ENCODE measurements at places on chromosomes 5 and 9. TPM values are rescaled to one million over a fixed set of nuclear protein-coding genes. Genes with fewer than 3 reads are reported as not detected.
A peak's percentile ranks its signal among the peaks of the same experiment; 100 is the strongest.

DNA sequence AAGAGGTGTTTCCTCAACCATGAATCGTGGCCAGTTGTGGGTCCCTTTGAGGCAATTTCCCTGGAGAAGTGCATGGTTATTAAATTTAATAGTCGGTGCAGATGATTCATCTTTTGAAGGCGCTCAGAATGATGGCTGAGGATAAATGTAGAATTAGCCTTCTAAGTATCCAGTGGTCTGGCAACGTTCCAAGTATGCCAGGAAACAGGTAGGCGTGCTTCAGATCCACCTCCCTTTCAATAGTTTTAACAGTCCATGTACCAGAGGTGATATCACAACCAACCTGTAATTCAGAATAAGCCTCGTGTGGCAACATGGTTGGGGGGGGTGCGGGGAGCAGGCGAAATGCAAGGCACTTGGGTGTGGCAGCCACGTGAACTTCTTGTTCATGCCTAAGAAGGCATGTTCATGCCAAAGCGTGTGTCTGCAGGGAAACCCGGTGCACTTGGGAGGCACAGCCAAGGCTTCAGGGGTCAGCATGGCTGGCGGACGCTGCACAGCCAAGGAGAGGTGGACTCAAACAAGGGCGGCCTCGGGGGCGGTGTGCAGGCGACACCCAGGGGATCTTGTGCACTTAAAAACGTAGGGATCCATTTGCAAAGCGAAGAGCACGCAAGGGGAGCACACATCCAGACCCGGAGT lies 5.2 kb upstream of the NKD2 start:
- peak; percentile 19 for DNase-seq

DNA sequence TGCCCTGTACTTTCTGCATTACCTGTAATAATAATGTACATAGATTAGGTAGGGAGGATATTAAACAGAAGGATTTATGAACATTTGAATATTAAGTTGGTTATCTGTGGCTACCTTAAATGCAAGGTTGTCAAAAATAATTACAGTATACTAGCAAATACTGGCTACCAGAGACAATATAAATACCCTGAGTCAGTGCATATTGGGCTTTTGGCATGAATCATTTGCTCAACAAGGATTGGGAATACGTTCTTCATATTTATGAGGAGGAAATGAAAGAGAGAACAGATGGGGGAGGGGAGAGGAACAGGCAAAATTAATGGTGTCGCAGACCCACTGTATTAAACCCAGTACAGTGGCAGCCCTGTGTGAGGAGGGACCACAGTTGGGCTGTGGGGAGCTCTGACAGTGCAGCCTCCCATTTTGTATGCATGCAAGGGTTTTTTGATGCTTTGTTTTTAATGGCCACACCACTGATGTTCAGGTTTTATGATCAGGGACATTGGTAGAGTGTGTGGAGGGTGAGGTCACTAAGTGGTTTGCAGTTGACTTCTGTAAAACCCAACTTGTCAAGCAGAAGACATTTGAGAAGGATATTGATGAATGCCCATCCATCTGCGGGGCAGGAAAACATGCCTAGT lies 56.9 kb downstream of the MVB12B start:
- DNase-seq = no peak

DNA sequence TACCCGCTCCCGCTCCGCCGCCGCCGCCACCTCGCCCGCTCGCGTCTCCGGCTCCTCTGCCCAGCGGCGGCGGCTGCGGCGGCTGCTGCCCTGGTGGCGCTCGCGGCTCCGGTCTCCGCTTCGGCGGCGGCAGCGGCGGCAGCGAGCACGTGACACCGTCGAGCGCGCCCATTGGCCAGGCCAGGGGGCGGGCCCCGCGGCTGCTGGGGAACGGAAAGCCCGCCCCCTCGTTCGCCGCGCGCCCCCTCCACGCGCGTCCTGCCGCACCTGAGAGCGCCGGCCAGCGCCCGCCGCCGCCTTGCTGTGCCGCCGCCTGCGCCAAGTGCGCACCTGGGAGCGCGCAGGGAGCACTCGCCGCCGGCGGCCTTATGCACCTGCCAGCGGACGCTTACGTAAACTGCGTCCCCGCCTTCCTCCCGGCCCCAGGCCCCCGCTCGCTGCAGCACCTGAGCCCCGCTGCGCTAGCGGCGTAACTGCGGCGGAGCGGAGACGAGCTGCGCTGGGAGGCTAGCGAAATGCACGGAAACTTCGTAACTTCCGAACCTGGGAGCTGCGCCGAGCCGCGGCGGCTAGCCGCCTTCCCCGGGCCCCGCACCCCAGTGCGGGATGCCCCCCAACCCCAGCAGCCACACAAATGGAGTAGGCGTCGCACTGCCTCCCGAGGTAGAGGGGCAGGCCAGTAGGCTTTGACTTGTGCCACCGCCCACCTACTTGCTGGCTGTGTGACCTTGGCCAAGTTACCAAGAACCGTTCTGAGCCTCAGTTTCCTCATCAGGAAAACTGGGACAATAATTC lies at the start of gene STRBP:
Gene STRBP (minus strand): TSS at position 122 of the 795 bp plus-strand sequence. CDS start 84,452 bp downstream, outside the sequence.
- peak; percentile 91 for DNase-seq

GRCh38 chr9:89153232-89154017 lies 25.2 kb downstream of the SHC3 start:
- DNase-seq = no peak

Gene ELAVL2
- total RNA-seq = 0.08 TPM

DNA sequence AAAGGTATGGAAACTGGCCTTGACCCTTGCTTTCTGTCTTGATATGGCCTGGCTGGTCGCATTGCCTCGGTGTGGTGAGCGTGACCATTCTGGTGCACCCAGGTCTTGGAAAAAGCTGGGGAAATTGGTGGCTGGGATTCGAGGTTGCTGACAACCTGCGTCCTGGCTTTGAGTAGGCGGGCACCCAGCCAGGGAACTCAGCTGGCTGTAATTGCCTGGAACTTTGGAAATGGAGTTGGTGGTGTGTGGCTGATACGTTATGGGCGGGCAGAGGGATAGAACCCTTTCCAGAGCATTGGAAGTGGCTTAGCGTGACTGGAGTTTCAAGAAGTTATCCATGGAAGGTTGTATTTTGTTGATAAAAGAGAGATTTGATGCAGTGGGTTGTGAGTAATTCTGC lies 35.2 kb downstream of the KCNMB1 start:
- DNase-seq = peak; percentile 49

DNA sequence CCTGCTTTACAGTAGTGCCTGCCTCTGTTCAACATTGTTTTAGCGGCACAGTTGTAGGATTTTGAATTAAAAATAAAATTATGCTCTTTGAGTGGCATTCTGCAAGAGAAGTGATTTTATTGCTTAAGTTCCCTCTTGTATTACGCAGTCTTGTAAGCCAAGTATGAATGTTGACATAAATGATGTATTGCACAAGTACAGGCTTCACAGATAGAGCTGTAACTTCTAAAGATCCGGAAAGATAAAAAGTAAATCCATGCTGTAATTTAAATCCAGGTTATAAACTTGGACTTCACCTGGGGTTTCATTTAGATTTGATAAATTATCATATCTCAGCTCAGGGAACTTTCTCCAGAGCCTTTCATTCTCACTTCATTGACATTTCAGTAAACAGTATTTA lies 1114.7 kb downstream of the PTPRD start:
- no peak for DNase-seq

Gene PTGES
- total RNA-seq = 1.9 TPM

GRCh38 chr5:180817893-180818674 lies 15.5 kb upstream of the MGAT1 start:
- no peak for DNase-seq

DNA sequence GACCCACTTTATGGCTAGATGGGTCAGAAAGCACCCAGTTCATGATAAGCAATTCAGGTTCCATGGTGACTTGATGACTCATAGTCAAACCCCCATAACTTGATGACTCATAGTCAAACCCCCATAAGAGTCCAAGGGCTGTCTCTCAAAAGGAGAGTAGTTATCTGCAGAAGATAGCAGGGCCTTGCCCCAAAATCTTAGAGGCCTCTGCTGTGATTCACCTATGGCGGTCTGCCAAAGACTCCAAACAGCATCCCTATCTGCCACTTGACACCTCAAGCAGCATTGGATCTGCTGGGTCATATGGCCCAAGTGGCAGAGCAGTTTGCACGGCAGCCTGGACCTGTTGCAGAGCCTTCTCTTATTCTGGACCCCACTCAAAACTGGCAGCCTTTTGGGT lies 395.2 kb upstream of the KIF2A start:
- DNase-seq = no peak

DNA sequence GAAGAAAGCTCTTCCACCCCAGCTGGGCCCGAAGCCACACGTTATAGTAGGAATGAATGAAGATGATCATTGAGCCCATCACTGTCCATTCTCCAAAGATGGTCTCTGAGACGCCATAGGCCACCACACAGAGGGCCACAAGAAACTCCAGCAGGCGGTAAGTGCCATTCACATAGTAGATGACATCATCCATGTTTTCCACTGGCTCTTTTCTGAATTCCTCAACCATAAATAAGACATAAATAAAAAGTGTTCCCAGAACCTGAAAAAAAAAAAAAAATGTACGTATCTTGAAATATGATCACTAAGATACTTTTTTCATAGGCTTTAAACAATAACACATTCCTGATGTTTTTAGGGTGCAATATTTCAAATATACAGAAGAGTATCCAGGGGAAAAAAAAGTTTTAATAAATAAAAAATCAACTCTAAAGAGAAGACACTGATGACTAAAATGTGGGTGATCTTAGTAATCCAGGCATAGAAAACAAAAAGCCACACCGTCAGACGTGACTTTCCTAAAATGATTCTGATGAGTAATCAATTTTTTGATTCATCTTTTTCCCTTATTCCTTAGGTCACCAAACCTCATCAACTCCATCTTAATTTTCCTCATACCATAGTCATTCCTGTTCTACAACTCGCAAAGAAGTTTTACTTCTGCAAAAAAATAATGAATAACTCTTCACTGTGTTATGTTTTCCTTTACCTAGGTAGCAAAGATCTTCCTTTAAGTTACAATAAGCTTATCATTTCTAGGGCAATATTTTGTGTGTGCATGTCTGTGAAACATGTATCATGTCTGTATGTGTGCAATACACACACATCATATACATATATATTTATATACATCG lies 47.8 kb downstream of the RNF145 start:
- DNase-seq = no peak

GRCh38 chr5:16704945-16705344 lies 88.1 kb upstream of the RETREG1 start:
- no peak for DNase-seq

DNA sequence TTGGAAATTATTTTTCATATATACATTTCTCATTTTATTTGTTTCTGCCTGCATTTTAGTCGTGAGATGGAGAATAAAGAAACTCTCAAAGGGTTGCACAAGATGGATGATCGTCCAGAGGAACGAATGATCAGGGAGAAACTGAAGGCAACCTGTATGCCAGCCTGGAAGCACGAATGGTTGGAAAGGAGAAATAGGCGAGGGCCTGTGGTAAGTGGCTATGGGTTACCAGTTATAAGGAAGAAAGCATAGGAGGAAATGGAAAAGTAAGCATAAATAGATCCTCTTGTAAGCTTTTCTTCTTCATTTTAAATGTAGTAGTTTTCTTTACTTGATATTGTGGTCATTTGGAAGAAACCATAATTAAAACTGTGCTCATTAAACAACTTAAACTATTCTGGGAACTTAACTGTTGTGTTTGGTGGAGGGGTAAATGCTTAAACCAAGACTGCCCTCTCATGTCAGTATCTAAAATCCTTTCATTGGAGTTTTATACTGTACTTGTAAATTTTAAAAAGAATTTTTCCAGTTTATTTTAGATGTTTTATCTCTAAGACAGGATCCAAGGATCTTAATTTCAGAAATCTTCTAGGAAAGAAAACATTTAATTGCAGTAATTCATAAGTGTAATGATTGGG lies 41.3 kb downstream of the MAP3K1 start:
- no peak for DNase-seq

Gene PCDHGA4
- 7.3 TPM for total RNA-seq

GRCh38 chr5:175783739-175784138 lies 87.6 kb upstream of the CPLX2 start:
- DNase-seq = no peak

Gene RUFY1
- total RNA-seq = 21.5 TPM

DNA sequence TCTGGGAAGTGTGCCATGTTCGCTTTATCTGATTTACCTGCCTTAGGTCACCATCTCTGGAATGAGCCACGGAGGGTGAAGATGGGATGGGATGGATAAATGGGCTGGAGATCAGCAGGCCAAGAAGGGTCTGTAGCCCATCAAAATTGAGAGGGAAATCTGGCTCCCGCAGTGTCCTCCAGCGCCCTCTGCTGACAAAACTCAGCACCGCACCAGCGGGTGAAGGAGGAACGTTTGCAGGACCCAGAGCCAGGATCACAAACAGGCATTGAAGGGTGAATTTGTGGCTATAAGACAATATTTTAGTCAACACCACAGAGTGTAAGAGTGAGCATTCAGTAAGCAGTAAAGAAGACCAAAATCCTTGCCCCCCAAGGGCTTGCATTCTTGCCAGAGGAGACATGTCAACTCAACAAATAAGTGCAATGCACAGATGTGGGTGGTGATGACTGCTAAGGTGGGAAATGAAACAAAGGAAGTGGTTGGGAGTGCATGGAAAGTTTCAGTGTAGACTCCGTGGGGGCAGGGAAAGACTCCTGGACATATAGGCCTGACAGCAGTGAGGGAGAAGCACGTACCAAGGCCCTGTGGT lies 124.4 kb downstream of the TENT4A start:
- no peak for DNase-seq

Gene TLX3
- total RNA-seq = not detected

- DNase-seq = no peak
These were observed 145.4 kb upstream of the EGFLAM start for GRCh38 chr5:38112938-38113337.
